ENCODE measurements at places on chromosomes 13 and 19.

DNA sequence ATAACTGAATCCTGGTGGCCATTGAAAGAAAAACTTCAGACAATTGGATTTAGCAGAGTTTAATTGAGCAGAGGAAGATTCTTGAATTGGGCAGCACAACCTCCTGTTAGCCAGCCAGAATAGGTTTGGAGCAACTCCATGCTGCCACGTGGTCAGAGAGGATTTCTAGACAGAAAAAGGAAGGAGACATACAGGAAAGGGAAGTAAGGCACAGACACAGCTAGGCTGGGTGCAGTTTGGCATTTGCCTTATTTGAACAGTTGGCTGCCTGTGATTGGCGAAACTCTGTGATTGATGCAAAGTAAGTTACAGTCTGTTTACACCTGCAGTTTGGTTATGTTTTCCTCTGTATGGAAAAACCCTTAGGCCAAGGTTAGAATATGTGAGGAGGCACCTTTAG lies 85.8 kb upstream of the SPATA13 start:
- no peak for DNase-seq

DNA sequence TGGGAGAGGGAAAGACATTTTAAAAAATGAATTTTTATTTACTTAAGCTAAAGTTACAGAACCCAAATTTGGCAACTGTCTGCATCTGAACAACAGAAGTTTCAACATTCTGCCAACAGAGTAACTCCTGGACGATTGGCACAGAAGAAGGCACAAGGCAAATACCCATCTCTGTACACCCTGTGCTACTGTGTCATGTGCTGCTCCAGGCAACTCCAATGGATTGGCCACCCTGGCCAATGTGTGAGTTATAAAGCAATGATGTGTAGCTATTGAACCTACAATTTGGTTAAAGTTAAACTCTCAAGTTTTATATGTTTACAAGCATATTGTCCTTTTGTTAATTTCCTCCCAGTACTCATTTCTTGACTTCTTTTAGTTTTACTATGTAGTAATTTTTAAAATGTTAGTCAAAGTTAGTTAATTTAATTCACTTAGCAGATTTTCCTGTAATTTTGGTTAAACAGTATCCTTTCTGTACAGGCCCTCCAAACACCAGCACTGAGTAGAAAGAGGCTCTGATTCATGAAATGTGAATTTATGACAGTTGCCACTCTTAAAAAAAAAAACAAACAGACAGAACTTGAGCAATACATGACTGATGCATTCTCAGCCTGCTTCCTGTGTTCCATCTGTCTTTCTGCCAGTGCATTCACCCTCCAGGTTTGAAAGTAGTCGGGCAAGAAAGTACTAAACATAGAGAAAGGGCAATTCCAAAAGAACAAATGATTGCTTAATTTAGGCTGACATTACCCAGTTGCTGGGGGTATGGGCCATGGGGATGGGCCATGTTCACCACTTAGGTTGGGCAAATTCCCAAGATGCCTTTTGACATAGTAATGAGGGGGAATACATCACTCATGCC lies 5.9 kb downstream of the STARD13 start:
- no peak for DNase-seq

DNA sequence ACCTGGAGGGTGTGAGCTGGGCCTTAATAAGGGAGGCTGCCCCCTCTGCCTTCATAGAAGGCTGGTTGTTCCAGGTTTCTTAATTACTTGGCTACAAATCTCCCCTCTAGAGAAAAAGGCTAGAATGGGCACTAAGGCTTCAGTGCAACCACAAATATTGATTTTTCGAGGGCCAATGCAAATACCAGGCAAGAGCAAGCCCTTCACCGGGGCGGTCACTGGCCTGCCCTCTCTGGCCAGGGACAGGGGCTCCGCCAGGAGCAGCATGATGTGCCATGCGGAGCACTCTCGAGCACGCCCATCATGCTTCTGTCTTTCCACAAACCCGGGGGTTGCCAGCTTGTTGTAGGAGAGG lies 127.8 kb upstream of the SPACA7 start:
- no peak for DNase-seq

GRCh38 chr13:29164116-29164515 lies 344.0 kb downstream of the MTUS2 start:
- DNase-seq, result no peak

GRCh38 chr19:18861235-18861634 lies 29.5 kb downstream of the UPF1 start:
- DNase-seq, result no peak

- peak; percentile 78 for DNase-seq
Measured at GRCh38 chr19:46753420-46754155, 7.3 kb upstream of the STRN4 start.

DNA sequence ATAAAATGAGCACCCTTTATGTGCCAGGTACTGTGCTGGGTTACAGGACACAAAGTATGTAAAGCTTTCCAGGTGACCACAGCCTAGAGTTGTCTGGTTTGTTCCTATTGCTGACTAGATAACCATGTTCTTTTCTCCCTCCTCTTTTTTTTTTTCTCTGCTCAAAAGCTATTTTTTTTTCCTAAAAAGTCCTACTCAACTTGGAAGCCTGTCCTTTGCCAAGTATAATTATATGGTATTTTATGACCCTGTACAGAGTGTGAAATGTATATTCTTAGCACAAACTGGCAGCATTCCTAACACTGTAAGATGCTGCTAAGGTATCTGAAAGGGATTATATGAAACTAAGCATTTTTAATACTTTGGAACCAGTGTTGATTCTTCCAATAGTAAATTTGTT lies 171.0 kb downstream of the GPC6 start:
- DNase-seq, result no peak

GRCh38 chr13:31081316-31081715 lies 80.4 kb downstream of the HSPH1 start:
- DNase-seq, result no peak

GRCh38 chr19:53994811-53995210 lies 3.4 kb downstream of the CACNG6 start:
- DNase-seq, result no peak

DNA sequence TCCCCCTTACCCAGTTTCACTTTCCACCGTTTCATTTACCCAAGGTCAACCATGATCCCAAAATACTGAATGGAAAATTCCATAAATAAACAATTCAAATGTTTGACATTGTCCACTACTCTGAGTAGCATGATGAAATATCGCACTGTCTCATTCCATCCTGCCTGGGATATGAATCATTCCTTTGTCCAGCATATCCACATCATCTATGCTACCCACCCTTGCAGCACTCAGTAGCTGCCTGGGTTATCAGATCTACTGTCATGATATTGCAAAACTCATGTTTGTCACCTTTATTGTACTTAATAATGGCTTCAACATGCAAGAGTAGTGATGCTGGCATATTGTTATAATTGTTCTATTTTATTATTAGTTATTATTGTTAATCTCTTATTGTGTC lies 263.9 kb upstream of the NBEA start:
- no peak for DNase-seq

DNA sequence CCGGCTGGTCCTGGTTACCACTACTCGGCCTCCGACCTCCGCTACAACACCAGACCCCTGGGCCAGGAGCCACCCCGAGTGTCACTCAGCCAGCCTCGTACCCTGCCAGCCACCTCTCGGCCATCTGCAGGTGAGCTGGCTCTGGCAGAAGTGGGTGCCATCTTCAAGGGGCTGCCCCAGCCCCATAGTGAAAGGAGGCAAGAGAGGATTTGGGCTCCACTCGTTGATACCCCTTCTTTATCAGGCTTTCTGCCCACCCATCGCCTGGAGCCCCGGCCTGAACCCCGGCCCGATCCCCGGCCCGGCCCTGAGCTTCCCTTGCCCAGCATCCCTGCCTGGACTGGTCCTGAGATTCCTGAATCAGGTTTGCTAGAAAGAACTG lies 7.1 kb downstream of the LTBP4 start:
- DNase-seq, result no peak

DNA sequence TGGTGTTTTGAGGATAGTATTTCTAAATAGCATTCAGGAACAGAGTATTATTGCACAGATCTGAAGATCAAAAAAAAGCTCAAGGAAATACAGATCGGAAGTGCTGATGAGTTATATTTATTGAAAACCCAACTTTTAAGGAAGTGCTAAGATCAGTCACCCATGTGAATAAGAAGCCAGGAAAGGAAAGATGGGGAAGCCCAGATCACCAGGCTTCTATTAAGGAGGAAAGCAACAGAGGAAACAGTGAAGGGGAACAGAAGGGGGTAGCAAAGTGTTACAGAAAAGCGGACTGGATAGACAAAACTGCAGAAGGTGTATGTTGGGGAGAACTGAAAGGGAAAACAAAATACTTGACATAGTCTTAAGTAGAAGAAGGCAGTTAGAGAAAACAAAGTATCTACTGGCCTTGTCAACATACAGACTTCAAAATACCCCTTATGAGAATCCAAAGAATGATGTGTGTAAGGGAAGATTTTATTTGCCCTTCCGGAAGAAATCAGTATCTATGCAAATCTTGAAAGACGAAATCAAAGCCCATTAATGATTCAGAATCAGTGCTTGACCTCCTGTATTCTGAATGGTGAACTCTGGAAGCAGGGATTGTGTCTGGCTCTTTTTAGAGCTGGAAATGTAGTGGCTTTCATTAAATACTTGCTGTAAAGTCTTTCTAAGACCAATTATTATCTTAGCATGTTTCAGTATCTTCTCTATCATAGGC lies 12.1 kb downstream of the UFM1 start:
- DNase-seq, result no peak

DNA sequence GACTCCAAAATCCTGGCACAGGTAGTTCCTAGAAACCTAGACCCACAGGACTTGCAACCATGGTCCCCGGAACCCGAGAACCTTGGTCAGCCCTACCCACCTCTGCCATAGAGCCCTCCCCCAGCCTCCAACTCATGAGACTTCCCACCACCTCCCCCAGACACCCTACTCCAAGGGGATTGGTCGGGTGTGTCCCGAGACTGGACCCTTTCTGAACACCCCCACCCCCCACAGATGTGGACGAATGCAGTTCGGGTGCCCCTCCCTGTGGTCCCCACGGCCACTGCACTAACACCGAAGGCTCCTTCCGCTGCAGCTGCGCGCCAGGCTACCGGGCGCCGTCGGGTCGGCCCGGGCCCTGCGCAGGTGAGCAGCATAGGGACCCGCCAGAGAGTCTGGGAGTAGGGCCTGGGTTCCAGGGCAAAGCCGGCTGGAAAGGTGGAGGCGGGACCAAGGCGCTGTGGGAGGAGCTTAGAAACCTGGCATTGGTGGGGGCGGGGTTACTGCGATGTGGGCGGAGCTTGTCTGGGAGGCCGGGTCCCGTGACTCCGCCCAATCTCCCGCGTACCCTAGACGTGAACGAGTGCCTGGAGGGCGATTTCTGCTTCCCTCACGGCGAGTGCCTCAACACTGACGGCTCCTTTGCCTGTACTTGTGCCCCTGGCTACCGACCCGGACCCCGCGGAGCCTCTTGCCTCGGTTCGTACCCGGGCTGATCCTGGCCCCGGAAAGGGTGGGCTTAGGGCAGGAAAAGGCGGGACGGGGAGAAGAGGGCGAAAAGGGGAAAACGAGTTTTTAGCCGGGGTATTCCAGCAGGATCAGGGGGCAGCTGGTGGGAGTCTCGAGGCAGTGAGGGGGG lies 11.9 kb downstream of the LTBP4 start:
- DNase-seq, result no peak

GRCh38 chr13:51542346-51543242 lies 41.7 kb upstream of the WDFY2 start:
- no peak for DNase-seq

DNA sequence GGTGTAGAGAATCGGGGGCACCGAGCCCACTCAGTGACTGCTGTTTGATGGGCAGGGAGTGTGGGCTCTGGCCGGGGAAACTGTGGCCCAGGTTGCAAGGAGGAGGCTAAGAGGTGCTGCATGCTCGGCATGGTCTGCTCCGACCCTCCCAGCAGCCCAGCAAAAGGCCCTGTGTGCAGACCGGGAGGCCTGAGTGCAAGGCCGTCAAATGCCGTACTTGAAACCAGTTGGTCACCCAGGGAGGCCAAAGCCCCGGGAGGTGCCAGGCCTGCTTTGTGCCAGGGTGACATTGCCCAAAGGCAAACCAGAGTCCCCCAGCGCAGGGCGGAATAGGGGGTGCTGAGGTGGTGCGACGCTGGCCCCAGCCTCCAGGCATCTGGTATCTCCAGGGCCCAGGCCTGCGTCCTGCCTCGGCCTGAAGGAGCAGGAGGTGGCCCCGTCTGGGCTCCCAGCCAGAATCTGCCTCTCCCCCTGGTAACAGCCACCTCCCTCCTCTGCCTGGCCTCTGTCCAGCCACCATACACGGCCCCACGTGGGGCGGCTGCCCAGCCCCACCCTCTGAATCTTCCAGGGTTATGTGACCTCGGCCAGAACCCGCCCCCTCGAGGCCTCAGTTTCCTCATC lies 4.0 kb downstream of the PIK3R2 start:
- no peak for DNase-seq

GRCh38 chr13:113538689-113539058 lies 45.9 kb upstream of the TFDP1 start:
- DNase-seq, result no peak

DNA sequence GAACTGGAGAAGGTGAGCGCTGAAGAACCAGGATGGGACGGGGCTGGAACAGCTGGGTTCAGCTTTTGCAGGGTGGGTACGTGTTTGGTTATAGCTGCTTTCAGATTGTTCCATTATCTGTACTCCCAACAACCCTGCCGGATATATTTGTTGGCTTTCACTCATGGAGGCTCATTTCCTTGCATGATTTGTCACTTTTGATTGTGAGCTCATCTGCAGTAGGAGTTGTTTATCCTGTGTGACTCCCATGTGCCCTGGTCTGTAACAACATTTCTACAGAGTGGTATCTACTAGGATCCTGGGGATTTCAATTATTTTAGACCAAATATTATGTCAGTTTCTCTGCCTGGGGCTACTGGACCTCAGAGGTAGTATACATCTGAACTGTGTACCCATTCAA lies 5.4 kb downstream of the ARL11 start:
- DNase-seq, result no peak

- DNase-seq, result no peak
Measured at GRCh38 chr13:45060062-45060461, 60.2 kb upstream of the GTF2F2 start.

- no peak for DNase-seq
Measured at GRCh38 chr13:36834299-36834698, 15.3 kb downstream of the RFXAP start.

DNA sequence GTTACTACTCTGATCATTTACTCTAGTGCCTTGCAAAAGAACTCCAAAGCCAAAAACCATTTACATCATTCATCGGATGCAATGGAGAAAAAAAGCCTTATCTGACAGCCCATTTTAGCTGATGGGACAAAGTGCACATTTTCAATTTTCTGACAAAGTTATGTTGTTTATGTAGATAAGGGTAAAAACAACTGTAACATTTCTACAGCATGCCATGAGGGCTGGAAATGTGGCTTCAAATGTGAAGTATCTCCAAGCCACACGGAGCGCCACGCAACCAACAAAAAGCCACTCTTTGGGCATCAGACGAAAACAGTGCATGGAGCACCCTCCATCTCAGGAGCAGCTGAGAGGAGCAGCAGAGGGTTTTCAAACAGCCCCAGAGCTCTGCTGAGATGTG lies 364.6 kb upstream of the ZNF507 start:
- DNase-seq, result no peak

GRCh38 chr19:4986471-4986891 lies 17.6 kb downstream of the KDM4B start:
- no peak for DNase-seq

- no peak for DNase-seq
Measured at GRCh38 chr19:53394522-53394973, 401 bp upstream of the ZNF765 start.

- no peak for DNase-seq
Measured at GRCh38 chr19:44623080-44623479, 9.7 kb downstream of the IGSF23 start.

- DNase-seq, result no peak
Measured at GRCh38 chr13:46332772-46333171, 54.3 kb downstream of the RUBCNL start.

GRCh38 chr13:76864259-76864658 lies 21.9 kb downstream of the KCTD12 start:
- DNase-seq, result no peak
